ENCODE measurements at places on chromosomes 4 and X.

GRCh38 chrX:78199851-78200250, 60.4 kb upstream of the TAF9B start:
- DNase-seq, result no peak

- no peak for DNase-seq
Measured at GRCh38 chrX:25096522-25097045, 80.8 kb upstream of the ARX start.

DNA sequence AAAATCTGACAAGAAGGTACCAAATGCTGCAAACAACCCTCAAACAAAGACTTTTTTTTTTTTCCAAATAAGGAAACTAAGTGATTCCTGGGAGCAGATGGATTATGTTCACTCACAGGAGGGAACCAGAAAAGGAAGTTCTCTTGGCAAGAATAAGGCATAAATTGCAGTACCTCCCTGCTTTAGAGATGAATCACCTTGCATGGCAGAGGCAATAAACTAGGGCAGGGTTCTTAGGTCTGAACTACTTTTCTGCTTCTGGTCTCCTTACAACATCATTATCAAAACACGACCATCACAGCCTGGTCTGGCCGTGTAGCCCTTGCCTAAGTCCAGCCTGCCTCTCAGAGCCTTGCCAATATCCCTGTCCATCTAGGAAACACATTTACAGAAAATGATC, 6.3 kb downstream of the TMEM31 start:
- DNase-seq, result no peak

DNA sequence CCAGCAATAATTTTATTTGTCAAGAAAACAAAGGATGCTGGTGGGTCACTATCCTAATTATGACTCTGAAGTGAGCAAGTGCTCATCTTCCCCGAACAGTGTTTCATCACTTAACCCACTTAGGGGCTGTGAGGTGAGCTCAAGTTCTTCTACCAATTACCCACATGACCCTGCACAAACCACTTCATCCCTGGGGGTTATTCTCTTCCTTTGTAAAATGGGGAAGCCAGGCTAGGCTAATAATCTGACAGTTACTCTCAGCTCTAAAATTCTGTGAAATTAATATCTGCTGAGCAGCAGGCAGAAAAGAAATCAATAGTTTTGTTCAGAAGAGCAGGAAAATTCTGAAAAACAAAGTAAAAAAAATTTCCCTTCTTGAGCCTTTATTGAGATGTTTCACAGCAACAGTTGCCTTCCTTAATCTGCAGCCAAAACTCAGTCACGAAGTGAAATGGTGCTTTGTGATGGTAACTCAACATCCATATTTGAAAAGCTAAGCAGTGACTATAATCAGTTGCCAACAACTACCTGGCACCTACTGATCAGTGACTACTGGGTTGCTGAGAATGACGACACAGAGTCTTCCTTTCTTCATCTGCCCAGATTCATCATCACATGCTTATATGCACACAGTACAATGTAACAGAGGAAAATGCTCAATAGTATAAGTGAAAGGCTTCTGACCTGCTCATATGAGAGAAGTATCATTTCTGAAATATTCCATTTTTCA, 24.1 kb downstream of the ATP8A1 start:
- DNase-seq, result no peak

DNA sequence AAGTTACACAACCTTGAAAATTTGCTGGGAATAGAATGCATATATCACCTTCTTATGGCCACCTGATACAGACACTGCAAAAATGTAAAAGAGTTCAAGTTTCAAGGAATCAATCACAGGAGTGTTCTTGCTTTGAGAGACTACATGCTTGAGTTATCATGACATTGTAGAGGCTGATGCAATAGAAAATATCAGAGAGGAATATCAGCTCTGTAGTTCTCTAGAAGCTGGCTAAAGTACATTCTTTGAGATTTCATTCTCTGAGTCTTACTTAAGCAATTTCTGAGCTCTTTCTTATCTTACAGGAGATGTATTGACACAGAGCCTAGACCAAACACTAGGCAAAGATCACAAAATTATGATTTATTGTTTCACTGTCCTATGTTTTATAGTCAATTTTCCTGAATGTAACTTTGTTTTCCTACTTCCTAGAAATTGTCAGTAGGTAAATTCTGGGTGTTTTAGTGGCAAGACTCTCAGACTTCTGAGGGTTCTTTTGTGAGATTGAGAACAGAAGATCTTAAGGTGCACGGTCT, 152.1 kb upstream of the HPGD start:
- no peak for DNase-seq

DNA sequence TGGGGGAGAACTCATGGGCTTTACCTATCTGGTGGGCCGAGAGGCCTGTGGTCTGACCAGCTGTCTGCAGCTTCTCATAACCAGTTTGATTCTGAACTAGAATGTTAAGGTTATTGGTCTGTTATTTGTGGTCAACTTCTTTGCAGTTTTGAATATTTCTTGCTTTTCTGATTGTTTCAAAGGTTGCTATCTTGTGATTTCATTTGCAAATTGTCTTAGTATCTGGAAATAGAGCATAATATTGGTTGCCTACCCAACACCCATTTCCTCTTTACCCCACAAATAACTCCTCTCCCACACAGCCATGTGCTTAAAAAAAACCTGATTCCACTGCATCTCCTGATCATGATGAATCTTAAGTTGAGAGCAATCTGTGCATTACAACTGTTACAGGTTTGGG, 39.1 kb upstream of the BMP2K start:
- no peak for DNase-seq

DNA sequence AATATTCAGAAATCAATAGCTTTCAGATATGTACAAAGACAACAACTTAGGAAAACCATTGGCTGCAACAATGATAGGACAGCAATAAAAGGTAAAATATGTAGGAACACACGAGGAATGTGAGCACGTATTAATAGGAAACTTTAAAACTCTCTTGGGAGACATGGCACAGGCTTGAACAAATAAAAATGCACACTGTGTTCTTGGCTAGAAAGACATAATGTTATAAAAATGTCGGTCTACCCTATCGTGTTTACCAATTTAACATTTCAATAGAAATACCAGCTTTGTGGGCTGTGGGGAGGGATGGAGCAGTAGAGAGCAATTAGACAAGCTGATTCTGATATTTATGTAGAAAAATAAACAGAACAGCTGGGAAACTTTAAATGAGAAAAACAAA, 69.0 kb upstream of the FAM9B start:
- DNase-seq, result no peak

- no peak for DNase-seq
Measured at GRCh38 chr4:150336676-150337412, 245.1 kb upstream of the MAB21L2 start.

DNA sequence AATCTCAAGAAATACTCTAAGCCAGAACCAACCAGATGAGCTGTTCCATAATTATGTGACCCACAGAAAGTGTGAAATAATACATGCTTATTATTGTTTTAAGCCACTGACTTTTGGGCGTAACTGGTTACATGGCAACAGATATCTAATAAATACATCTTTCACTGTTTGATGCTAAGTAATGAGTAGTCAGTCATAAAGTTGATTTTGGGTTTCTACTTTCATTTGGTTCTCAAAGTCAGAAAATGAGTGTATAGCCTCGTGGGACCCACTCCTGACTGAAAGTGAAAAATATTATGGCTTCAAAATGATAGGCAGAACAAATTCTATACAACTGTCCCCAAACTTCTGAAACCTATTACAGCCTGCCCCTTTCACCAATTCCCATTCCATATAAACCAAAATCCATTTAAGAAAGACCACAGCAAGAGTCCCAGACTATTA, 88.0 kb upstream of the CBR4 start:
- DNase-seq, result no peak

DNA sequence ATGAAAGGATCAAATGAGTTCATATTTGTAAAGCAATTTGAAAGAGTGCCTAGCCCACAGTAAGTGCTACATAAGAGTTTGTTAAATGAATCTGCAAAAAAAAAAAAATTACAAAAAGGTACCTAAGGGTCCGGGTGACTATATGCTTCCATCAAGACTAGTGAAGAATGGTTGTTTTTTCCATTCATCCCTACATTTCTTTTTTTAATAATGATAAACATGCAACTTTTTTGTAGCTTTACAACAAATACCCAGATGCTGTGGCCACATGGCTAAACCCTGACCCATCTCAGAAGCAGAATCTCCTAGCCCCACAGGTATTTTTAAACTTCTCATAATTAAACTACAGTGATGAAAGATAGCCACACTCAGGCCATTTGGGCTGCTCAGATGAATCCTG, 4.3 kb downstream of the SPP1 start:
- no peak for DNase-seq

DNA sequence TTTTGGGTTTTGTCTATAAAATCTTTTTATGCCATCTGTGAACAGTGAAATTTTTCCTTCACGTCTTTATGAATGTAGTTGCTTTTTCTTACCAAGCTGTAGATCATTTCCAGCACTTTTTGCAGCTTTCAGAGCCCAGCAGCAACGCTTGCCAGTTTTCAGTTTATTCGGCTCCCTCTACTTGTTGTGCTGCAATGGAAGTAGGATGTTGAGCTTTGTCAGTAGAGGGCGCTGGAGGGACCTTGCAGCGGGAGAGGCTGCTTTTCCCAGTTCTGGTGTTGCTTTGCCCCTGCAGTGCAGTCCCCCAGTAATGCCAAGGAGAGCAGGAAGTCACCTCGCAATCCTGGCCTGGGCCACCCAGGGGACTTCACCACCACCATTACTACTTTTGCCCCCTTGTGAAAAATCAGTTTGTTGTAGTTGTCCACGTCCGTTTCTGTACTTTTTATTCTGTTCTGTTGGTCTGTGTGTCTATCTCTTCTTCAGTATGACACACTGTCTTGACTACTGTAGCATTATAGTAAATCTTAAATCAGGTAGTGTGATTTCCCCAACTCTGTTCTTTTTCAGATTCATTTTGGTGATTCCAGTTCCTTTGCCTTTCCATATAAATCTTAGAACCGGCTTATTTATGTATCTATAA, 21.8 kb downstream of the CMC4 start:
- peak; percentile 43 for DNase-seq

- DNase-seq, result no peak
Measured at GRCh38 chrX:23598575-23598974, 68.7 kb upstream of the PRDX4 start.

GRCh38 chr4:4781936-4782707, 77.3 kb upstream of the MSX1 start:
- no peak for DNase-seq

- DNase-seq, result no peak
Measured at GRCh38 chr4:1736812-1737211, 15.5 kb downstream of the TACC3 start.

DNA sequence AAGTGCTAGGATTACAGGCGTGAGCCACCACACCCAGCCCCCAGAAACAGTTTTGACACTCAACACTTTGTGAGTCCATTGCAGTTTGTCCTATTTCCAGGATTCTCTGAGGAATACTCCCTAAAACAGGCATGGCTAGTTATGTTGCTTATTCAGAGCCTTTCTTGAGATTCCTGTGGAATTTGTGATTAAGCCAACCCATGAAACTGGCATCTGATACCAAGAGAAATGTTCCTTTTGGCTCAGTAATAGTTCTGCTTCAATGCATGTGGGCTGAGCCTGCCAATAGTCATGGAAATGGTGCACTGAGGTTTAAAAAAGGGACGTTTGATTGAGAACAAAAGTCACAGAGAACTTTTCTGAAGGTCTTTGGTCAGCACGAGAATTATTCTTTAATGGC, 241.7 kb downstream of the PPP1R2C start:
- DNase-seq, result no peak

DNA sequence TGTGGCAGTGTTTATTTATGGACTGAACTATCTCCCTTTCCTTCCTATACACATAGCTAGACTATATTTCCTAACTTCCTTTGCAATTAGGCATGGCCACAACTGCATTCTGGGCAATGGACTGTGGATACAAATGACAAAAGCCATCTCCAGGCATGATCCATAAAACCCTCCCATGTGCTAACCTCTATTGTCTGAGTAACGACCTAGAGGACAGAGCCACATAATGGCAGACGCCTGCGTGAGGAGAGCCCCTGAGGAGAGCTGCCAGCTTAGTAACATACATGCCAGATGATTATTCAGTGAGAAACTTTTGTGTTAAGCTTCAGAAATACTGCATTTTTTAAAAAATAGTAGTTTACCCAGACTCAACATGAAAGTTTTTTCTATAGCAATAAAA, 142.9 kb downstream of the ADGRA3 start:
- DNase-seq, result no peak

DNA sequence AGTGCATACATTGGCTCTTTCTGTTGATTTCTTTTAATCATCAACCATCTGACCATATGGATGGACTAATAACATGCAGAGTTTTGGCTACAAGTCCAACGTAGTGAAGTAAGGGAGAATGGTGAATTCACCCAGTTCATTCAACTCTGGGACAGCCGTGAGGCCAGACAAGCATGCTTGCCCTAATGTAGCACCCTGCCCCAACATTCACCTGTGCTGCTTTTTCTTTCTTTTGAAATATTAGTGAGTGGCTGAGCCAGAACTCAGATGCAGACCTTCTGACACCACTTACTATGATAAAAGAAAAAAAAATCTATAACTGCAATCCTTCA, 17.5 kb downstream of the ARSJ start:
- no peak for DNase-seq

- DNase-seq, result no peak
Measured at GRCh38 chr4:80172203-80172602, 25.1 kb upstream of the PRDM8 start.

DNA sequence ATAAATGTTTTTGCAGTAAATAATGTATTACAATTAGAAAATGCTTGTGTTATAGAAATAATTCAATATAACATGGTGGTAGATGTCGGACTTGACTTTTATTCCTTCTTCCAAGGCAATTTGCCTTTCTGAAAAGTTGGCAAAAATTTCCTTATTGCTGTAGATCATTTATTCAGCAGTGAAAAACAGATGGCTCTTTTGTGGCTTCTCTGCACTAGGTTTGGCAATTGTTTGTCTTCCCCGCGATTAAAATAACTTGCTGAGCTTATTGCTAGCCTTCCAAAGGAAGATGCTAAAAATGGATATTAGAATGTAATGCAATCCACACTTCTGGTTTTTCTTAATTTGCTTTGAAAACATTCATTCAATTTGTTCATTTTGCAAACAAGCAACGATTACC, 1977.9 kb upstream of the ADGRL3 start:
- DNase-seq, result no peak

GRCh38 chr4:48167538-48168263, 33.7 kb upstream of the TXK start:
- DNase-seq, result no peak

GRCh38 chr4:146998157-146998556, 52.5 kb upstream of the TTC29 start:
- DNase-seq, result no peak

- no peak for DNase-seq
Measured at GRCh38 chr4:139986689-139987501, 167.1 kb downstream of the MAML3 start.

DNA sequence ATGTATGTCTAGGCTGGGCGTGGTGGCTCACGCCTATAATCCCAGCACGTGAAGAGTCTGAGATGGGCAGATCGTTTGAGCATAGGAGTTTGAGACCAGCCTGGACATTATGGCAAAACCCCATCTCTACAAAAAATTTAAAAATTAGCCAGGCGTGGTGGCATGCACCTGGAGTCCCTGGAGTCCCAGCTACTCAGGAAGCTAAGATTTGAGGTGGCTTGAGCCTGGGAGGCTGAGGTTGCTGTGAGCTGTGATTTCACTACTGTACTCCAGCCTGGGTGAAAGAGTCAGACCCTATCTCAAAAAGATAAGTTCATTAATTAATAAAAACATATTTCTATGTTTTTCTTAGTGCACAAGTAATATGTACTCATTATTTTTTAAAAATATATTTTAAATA, 238.1 kb downstream of the ARHGAP24 start:
- DNase-seq, result no peak

- no peak for DNase-seq
Measured at GRCh38 chrX:465418-466215, 78.9 kb upstream of the PPP2R3B start.

All from activated gamma-delta T cell treated with Interleukin-2 at 50 U/mL for 16 hours (primary cell).